ENCODE measurements at places on chromosomes 1 and 21.

GRCh38 chr1:90402893-90403849 is 313.9 kb downstream of the BARHL2 start:
- DNase-seq: no peak

DNA sequence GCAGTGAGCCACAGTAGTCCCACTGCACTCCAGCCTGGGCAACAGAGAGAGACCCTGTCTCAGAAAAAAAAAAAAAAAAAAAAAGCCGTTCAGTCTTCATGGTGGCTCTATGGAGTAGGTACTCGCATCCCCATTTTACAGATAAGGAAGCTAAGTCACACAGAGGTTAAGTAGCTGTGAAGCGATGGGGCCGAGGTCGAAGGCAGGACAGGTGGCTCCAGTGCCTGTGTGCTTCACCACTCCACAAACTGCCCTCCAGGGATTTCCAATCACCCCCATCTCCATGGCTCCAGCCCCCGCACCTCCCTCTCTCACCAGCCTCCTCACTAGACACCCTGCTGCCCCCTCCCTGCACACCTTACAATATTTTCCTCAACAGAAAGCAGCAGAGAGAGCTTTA is 61.9 kb downstream of the SYF2 start:
- DNase-seq: no peak

DNA sequence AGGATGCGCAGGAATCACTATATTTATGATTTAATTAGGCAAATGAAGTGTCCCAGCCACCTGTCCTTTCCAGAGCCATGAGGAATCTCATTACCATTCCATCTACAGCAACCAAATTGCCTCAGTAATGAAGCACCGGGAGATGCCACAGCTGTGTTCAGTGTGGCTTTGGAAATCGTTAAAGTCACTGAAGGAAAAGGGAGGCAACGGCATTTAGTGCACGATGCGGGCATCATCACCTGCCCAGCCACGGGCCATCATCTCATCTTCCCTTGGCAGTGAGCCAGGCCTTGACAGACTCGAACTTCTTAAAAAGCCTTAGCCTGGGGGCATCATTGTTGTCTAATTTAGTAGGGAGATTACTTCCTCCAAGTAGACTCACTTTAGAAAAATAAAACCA is 67.8 kb downstream of the CNIH3 start:
- DNase-seq: no peak

- no peak for DNase-seq
Observed at GRCh38 chr1:197181982-197182381, 35.5 kb upstream of the ASPM start.

- DNase-seq: no peak
Observed at GRCh38 chr1:115748401-115749150, 19.9 kb downstream of the CASQ2 start.

- DNase-seq: no peak
Observed at GRCh38 chr1:209208648-209209047, 374.9 kb upstream of the CAMK1G start.

DNA sequence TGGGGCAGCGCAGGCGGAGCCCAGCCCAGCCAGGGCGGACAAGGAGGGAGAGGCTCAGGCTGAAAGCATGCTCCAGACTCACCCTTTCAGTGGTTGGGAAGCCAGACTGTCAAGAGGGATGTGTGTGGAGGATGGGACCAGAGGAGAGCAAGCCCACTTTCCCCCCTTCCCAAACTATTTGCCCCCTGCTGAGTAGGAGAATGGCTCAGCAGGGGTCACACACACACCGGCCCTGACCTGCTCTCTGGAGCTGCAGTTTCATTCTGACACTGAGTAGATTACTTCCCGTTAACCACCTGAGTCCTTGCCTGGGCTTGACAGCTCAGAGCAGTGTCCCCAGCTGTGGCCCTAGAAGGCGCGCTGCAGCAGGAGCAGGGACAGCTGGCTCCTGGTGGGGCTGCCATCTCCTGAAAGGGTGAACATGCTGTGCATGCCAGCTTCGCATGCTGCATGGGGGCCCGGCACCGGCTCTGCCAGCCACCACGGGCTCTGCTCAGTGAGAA is 51.6 kb upstream of the CNTN2 start:
- DNase-seq: no peak

DNA sequence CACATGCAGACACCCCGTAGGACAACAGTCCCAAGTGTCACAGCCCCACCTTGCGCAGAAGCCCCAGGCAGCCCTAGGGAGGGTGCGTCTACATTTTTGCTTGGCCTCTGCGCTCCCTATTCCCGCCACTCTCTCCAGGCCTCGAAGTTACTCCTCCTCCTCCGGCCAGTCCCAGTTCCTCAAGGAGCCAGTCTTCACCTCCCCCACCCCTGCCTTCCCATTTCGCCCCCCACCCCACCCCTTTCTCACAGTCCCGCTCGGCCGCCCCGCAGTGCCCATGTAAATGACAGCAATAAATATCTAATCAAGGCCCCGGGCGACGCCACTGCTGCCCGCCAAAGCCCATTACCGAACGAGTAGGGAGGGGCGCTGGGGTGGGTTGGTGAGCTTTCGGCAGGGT is 3.2 kb downstream of the DMBX1 start:
- no peak for DNase-seq

GRCh38 chr1:220680085-220680687 is 10.0 kb upstream of the C1orf115 start:
- no peak for DNase-seq
